ENCODE measurements at places on chromosomes 1 and 21.

- DNase-seq: no peak
These were observed 45.1 kb downstream of the CDC7 start for GRCh38 chr1:91545506-91546300.

- no peak for DNase-seq
These were observed 56.3 kb downstream of the WNT9A start for GRCh38 chr1:227891223-227891954.

DNA sequence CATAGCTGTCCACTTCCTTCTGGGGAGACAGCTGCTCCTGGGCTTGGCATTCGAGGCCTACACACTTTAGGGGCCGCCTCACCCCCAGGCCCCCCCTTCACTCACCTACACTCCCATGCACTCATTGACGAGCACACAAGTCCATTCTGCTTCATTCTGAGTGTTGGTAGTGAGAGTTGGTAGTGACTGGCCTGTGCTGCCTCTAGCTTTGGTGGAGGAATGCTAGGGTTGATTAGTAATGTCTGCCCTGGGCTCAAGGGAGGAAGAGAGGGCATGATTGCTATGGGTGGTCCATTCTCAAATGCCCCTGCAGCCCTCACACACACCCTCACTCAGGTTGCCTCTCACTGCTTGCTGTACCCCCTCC is 30.4 kb downstream of the TRIM11 start:
- DNase-seq: no peak

DNA sequence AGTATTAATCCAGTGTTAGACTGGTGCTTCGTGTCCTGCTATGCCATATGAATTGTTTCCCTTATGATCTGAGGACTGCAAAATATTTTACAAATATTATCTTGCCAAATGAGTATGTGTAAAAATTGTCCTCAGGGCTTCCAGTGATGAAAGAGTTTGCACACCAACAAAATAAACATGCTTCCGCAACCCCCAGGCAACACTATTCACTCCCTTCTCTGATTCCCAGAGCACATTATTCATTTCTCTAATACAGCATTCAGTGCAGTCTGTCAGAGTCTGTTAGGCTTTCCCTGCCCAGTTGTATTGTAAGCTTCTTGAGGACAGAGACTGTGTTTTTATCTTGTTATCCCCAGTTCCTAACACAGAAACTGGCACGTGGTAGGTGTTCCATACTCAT is 409.9 kb upstream of the C1orf87 start:
- DNase-seq: no peak

DNA sequence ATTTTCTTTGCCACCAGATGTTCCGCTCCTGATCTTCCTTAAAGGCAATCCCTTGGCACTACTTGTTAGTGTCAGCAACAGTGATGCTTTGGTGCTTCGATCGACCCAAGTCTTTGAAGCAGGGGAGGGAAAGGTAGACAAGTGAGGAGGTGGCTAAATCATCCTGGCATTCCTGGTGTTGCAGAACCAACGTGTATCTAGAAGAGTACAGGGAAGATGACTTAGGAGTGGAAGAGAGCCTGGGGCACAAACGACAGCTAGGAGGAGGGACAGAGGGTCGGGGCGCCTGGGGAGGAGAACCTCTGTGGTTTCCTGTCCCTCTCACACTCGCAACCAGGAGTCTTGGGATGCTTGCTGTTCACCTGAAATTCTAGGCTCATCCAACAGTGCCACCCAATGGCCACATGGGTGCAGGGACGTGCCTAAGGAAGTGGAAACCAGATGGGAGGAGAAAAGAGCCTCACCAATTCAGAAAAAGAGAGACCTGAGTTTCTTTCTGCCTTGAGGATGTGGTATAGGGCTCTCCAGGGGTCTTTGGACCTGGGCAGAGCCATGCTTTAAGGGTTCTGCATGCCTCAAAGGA is 9.5 kb upstream of the KCNA2 start:
- no peak for DNase-seq

- DNase-seq: no peak
These were observed 401.8 kb downstream of the SRGAP2C start for GRCh38 chr1:121586369-121587229.

DNA sequence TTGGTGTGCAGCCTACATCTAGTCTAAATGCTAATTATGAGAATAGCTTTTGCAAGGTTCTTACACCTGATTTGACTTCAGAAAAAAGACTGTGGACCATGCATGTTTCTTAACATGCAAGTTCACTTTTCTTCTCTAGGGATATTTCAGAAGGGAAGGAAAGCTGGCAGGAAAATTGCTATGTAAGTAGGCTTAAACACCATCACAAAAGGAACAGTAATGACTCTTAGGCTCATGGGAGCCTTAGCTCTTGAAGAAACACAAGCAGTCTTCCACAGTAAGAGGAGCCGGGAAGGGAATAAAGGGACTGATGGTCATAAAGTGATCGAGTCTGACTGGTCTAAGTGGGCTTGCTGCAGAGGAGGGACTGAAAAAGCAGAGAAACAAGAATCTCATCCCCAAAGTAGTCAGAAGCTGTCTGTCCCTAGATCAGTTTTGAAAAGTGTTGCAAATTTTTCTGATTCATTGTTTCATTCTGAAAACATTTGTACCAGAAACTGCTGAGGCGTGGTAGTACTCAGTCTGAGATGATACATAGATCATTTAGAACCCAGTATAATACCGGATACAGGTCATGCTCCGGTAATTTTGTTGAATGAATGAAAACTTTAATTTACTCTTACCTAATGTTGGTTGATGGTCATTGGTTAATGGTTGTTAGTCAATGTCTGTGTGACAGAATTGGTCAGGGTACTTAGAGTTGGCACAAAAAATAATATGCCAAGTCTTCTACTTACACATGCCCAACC is 40.9 kb downstream of the SMYD2 start:
- DNase-seq: no peak

DNA sequence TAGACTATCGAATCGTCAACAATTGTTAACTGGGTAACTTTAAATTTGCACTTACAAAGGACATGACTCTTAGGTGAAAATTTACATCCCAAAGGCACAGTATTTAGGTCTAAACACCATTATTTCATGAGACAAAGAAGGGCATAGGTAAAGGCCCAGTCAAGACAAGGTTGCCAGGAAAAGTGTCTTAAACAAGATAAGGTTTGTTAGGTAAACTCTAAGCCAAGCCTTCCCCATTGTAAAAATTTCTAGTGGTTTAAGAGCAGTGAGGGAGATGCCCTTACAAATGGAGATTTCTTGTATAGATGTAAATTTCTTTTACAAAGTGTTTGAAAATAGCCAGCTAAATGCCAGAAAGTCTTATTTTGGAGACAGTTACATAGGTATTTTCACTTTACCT is 36.9 kb upstream of the FNBP1L start:
- DNase-seq: no peak

GRCh38 chr1:117645343-117645742 is 39.5 kb downstream of the TENT5C start:
- no peak for DNase-seq

DNA sequence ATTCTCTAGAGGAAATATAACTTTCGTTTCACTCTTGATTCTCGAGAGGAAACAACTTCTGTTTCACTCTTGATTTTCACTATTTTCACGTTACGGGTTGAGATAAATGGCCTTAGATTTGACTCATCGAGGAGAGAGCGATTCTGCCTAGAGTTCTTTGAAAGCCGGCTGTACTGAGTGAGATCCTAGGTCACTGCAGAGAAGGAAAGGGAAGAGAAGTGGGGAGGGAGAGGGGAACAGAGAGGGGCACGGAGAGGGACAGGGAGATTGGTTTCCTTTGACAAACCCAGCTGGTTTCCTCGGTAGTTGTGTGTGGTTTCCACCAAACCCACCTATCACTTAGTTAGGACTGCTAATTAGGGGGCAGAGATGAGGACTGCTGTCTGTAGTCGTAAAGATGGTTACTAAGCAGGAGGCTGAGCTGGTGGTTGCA is 21.6 kb upstream of the GPR137B start:
- no peak for DNase-seq

DNA sequence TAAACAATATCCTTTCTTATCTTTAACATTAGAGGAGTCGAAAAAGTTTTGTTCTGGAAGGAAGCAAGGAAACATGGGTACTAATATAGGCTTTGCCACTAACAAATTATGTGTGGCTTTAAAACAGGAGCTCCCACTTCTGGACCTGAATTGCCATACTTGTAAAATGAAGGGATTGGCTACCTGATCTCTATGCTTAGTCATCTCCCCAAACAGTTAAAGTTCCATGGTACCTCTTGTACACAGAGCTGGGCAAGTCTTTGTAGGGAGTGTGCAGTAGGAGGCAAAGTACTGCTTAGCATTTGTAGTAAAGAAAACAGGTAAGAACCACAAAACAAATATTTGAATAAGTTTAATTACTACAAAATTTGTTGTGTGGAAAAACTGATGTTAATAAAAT is 81.3 kb downstream of the MAST2 start:
- DNase-seq: no peak

GRCh38 chr1:108896146-108897145 is 19.7 kb downstream of the GPSM2 start:
- DNase-seq: no peak

DNA sequence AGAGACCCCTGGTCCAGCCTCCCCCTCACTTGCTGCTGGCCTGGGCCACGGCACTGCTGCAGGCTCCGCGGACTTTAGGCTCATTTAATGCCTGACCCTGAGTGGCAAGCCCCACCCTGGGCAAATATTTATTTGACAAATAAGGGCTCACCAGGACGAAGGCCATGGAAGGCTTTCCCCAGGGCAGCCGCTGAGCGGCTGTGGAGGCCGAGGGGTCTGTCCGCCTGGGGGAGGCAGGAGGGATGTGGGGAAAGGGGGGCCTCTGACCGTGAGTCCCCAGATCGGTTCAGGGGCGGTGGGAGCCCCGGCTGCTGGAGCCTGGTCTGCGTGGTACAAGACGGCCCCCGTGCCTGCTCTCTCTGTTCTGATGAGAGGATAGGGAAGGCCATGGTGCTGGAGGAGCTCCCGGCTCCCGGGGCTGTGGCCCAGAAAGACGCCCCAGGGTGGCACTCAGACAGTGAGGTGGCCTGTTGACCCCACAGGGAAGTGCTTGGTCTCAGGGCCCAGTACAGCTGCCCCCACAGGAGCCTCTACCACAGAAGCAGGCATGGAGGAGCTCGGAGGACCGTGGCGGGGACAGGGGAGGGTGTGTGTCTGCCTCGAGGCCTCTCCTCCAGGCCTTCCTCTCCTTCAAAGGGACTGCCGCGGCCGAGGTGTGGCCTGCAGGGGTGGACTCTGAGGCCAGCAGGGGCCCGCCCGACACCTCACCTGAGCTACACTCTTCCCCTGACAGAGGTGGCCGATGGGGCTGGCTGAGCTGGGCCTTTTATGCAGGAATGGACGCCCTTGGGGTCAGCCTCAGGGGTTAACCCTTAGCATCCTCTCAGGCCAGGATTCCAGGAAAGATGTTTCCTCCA is 9.1 kb upstream of the C1orf159 start:
- DNase-seq: no peak

DNA sequence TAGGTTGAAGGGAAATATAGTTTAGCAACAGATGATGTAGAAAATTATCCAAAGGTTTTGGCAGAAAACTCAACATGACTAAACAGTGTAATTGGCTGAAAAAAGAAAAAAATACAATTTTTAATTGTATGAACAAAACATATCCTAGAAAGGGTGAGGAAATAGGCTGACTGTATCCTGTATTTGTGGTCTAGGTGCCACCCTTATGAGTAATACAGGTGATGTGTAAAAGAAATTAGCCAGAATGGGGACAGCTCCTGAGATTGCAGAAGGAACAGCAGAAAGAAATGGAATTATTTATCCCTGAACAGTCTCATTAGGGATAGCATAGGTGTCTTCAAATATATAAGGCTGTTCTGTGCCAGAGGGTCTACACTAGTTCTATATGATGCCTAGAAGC is 24.6 kb downstream of the DNASE2B start:
- no peak for DNase-seq

DNA sequence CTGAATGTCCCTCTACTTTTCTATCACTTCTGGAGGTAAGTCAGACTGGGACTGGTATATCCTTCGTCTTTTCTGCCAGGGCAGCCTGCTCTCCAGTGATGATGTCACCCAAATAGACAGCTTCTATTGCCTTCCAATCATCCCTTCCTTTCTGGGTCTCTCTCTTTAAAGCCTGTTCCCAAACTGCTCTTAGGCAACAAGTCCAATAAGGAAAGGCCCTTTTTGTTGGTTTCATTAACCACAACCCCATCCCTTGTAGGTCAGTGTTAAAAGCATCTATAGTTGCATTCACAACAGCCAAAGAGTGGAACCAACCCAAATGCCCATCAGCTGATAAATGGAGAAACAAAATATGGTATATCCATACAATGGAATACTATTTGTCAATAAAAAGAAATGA is 114.4 kb downstream of the CNIH3 start:
- DNase-seq: no peak

DNA sequence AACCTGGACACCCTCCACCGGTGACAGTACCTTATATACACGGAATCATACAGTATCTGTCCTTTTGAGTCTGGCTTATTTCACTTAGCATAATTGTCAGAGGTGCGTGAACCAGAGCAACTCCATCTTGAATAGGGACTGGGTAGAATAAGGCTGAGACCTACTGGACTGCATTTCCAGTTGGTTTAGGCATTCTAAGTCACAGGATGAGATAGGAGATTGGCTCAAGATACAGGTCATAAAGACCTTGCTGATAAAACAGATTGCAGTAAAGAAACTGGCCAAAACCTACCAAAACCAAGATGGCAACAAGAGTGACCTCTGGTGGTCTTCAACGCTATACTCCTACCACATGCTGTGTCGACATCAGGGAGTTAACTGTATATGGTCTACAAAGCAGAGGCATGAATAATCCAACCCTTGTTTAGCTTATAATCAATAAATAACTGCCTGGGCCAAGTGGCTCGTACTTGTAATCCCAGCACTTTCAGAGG is 1.4 kb upstream of the FDPS start:
- no peak for DNase-seq

- no peak for DNase-seq
These were observed 18.3 kb upstream of the MAB21L3 start for GRCh38 chr1:116092752-116093489.

DNA sequence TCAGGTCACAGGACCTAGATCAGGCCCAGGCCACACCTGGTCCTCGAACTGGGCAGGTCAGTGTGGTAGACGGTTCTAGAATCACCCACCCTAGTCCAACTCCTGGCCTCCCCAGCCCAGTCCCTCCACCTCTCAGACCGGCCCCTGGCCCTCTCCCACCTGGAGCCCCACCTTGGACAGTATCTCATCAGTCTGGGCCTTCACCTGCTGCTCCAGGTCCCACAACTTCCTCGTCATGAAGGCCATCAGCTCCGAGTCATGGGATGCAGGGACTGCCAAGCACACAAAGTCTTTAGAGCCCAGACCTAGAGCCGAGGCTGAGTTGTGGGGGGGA is 8.7 kb downstream of the UBXN11 start:
- no peak for DNase-seq
